NCI-H1417 treated with DMSO at 0.1 percent for 48 hours (cell line): ENCODE measurements at places on chromosomes 5 and 9.
A peak's percentile ranks its signal among the peaks of the same experiment; 100 is the strongest.

DNA sequence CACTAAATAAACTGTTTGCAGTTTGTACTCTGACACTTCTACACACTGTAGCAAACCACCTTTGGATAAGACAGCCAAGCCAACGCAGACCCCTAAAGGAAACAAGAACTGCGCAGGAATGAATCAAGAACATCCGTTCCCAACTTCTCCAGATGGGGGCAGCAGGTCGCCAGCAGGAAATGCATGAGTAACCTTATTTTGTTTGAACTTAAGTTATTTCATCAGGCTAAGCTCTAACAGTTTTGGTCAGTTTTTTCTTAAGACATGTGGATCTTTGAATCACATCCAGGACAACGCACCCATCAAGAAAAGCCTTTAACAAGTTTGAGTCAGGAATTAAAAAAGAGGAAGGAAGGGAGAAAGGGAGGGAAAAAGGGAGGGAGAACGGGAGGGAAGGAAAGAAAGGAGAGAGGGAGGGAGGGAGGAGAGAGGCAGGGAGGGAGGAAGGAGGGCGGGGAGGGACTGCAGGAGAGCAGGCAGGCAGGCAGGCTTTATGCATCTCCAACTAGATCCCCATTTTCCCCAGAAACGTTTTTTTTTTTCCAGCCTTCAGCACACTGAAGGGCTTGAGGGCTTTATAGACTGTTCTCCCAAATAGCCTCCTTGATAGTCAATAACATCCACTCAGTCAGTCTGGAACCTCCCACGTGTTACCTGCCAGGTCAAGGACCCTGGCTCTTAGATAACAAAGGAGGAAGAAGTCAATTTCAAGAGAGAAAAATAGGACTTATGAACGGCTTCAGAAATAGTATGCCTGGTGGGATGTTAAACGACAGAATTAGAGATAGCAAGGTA, 22.2 kb downstream of the BHMT start:
- DNase-seq = peak; percentile 35

GRCh38 chr5:159785656-159786055, 130.6 kb upstream of the ADRA1B start:
- no peak for DNase-seq

DNA sequence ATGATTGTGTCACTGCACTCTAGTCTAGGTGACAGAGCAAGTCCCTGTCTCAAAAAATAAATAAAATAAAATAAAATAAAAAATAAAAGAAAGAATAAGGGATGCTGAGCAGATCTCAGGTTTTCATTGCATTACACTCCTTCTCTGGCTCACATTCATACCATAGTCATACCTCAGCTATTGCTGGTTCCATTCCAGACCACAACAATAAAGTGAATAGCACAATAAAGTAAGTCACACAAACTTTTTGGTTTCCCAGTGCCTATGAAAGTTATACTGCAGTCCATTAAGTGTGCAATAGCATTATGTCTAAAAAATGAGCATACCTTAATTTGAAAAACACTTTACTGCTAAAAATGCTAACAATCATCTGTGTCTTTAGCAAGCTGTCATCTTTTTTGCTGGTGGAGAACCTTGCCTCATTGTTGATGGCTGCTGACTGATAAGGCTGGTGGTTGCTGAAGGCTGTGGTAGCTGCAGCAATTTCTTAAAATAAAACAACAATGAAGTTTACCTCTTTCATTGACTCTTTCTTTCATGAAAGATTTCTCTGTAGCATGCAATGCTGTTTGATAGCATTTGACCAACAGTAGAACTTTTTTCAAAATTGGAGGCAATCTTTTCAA, 415.7 kb downstream of the ZNF608 start:
- DNase-seq = no peak

DNA sequence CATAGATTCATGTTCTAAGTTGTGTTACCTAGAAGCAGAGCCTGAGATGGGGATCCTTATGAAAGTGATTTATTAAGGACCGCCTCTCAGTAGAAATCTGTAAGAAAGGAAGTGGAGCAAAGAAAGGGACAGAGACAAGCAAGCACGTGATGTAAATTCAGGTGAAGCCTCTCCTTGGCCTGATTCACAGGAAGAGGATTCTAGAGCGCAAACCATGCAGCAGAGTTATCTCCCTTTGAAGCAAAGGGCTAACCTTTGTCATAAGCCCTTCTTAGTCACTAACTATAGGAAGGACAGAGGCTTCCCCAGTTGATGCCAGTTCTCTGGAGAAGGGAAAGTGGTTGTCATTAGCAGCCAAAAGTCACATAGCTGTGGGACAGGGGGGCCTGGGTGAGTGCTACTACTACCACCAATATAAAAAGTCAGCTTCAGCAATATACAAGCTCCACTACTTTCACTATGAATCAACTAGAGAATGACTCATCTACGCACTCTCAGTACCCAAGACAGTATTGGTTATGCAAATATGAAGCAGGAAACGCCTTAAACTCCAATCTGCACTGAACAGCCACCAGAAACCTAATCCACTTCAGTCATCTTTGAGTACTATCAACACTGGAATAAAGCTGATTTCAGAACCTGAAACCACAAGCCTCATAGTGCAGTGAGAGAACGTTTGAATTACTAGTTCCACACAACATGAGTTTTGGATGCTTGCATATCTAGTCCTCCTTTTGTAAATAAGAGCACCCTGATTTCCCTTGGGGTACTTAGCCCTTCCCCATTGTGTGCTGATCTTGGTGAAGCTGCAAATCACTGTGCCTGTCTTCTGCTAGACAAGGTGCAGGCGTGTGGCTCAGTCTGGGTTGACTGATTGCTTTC, 162.7 kb downstream of the ZNF608 start:
- DNase-seq = no peak

GRCh38 chr5:6576861-6577501, 55.9 kb downstream of the NSUN2 start:
- peak; percentile 14 for DNase-seq

GRCh38 chr5:126400621-126401251, 22.5 kb upstream of the GRAMD2B start:
- DNase-seq = no peak

- no peak for DNase-seq
Measured at GRCh38 chr5:140734354-140734753, 34.1 kb downstream of the ZMAT2 start.

DNA sequence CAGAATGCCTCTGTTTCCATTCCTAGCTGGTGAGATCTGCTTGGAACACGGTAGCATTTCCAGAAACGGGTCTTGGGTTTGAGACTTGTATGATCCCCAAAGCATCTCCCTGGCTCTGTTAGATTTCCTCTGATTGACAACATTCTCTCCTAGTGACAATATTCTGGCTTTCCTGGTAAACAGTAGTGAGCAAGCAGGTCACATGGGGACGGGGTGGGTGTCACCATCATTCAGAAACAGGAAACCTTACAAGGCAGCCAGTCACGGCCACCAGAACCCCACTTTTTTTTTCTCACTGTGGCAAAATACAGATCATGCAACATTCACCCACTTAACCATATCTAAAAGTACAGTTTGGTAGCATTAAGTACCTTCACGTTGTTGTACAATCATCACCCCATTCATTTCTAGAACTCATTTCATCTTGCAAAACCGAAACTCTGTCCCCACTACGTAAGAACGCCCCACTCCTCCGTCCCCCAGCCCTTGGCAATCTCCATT, 90.1 kb upstream of the LMX1B start:
- DNase-seq = no peak

DNA sequence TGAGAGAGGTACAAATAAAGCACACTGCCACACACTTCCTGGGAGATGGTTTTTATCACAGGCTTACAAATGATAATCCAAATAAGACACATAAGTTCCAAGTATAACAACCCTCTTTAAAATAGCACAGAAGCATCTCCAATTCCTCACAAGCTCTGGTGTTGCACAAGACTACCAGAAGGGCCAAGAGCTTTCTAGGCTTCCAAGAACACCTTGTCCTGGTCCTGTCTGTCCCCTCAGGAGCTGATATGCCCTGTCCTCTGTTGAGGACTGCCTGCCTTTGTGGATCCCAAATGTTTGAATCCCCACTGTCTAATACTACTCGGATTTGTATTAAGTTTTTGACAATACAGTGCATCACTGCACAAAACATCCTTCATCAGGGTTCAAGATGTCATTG, 110.1 kb downstream of the SPOCK1 start:
- DNase-seq = no peak

- no peak for DNase-seq
Measured at GRCh38 chr5:11298877-11299276, 537.8 kb upstream of the DAP start.

GRCh38 chr9:113631871-113632665, 168.5 kb downstream of the RGS3 start:
- DNase-seq = no peak
